ENCODE measurements at places on chromosomes 12 and 14.

GRCh38 chr14:98022541-98023520 lies 1225.6 kb downstream of the VRK1 start:
- no peak for DNase-seq

DNA sequence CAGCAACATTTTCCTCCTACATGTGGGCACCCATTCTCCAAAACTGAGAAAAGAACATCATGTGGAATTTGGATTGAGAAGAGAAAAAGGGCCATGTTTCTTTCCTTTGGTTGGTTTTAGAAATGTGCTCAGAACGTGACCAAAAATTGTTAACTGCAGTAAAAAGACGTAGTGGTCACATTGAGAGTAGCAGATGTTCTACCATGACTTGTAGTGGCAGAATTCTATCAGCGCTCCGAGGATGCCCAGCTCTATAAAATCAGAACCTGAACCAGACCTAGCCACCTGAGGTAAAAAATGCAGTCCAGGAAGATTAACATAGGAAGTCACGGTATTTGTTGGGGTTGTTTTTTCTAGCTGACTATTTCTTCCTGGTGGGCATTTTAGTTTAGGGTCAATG lies 101.8 kb upstream of the TMEM233 start:
- no peak for DNase-seq

DNA sequence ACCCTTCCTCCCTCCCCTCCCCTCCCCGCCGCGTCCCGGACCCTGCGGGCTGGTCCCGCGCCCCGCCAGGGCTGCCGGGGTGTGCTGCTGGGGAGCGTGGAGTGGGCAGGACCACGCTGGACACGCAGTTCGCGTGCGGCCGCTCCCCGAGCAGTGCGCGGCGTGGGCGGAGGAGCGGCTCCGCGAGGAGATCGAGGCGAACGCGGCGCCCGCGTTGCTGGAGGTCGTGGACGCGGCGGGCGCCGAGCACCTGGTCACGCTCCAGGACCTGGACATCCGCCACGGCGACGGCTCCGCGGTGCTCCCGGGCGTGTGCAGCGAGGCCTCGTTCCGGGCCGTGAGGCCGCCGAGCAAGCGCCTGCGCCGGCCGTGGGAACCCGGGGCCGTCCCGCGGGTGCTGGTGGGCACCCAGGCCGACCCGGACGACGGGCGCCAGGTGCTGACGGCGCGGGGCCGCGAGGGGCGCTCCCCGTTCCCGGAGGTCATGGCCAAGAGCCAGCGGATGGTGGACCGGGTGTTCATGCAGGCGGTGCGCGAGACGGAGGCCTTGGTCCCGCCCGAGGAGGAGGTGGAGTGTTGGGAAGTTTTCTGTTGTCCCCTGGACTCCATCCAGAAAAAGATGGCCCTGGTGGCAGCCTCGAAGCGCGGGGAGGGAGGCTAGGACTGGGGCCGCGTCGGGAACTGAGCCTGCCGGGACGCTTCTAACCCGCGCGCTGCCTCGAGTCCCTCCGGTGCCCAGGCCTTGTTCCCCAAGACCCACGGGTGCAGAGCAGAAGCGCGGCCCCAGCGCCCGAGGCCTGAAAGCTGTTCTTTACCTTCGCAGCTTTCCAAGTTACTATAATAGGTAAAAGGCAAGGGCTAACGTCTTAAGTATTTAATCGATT lies 54.7 kb upstream of the EIF5 start:
- no peak for DNase-seq

DNA sequence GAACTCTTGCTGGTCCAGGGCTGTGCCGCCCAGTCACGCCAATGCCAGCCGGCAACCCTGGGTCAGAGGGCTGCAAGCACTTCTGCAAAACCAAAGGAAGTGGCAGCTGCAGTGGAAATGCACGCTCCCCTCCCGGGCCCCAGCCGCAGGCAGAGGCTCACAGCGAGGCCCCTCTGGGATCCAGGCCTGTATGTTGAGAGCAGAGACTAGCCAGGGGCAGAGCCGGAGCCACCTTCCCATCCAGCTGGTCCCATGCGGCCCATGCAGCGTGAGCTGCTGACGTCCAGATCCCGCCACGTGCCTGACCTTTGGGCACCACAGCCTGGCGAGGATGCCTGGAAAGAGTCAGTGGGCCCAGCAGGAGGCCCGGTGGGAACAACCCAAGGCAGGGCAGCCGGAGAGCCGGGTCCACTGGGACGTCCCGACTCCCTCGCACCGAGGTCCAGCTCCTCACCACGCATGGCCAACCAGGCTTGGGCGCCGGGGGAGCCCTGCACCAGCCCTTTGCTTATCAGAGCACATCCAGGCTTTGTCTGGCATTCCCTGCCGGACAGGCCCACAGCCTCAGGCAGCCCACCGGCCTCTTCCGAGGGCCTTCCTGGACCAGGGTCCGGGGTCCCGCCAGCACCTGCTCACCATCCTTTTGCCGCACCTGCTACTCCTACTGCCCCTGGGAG lies 4.3 kb downstream of the GPR132 start:
- DNase-seq = no peak

GRCh38 chr14:22380571-22381407 lies 208.2 kb downstream of the DAD1 start:
- no peak for DNase-seq

DNA sequence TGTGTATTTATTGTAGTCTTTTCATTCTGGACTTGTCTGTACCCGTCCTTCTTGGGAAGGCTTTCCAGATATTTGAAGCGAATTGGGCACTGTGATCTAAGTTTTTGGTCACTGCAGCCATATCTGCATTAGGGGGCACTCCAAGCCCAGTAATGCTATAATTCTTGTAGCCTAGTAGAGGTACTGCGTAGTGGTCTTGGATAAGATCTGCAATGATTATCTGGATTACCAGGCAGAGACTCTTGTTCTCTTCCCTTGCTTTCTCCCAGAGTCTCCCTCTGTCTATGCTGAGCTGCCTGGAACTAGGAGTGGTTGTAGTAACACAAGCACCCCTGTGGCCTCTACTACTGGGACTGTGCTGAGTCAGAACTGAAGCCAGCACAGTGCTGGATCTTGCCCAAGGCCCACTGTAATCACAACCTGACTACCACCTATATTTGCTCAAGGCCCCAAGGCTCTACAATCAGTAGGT lies 30.0 kb downstream of the SLC38A2 start:
- peak; percentile 57 for DNase-seq

- DNase-seq = no peak
Observed at GRCh38 chr14:76163668-76164363, 12.1 kb downstream of the GPATCH2L start.

DNA sequence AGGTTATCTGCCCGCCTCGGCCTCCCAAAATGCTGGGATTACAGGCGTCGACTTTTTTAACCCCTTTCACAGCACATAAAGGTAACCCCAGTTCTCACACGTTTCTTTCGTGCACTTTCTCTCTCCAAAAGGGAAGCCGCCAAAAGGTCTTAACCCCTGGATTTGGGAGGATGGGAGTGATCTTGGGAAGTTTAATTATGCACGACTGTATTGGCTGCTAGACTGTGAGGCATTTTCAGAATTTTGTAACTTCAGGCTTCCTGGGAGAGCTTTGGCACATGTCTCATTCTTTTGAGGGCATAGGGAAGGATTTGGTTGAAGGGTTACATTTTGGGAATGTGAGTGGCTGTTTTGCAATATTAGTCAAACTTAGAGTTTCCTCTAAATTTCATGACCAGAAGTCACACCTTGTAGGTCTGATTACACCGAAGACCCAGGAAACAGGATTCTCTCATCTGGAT lies 1.4 kb upstream of the SMARCC2 start:
- no peak for DNase-seq

- DNase-seq = no peak
Observed at GRCh38 chr12:55699471-55700055, 8.1 kb downstream of the ITGA7 start.

GRCh38 chr14:105944632-105945610 lies 418.5 kb downstream of the TMEM121 start:
- peak; percentile 64 for DNase-seq

- DNase-seq = no peak
Observed at GRCh38 chr14:102226356-102227125, 78.4 kb downstream of the MOK start.

DNA sequence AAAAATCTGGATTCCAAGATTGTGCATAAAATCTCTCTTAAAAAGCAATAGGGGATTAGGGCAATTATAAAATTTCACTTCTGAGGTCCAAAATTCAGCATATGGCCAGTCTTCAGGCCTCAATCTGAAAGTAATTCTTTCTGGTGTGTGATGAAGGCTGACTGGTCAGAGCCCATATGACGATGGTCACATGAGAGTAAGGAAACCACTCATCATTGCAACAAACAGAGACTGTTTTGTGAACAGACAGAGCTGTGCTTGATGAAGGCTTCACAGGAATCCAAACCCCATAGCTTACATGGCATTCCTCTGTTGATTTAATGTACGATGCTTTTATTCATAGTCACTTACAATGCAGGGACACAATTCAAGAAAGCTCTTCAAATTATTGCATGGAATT lies 238.1 kb downstream of the APAF1 start:
- DNase-seq = no peak

- peak; percentile 53 for DNase-seq
Observed at GRCh38 chr12:66337381-66338010, 35.2 kb downstream of the HELB start.
